Head of caudate nucleus (tissue), 42 donors: ENCODE measurements at places on chromosomes 11 and 22.

GRCh38 chr11:47552056-47552565 is 821 bp downstream of the CELF1 start:
- DNase-seq, result no peak

- no peak for DNase-seq
Observed at GRCh38 chr22:35328472-35328885, 28.8 kb downstream of the TOM1 start.

GRCh38 chr11:117229931-117230285 is 2.0 kb downstream of the PCSK7 start:
- no peak for DNase-seq

DNA sequence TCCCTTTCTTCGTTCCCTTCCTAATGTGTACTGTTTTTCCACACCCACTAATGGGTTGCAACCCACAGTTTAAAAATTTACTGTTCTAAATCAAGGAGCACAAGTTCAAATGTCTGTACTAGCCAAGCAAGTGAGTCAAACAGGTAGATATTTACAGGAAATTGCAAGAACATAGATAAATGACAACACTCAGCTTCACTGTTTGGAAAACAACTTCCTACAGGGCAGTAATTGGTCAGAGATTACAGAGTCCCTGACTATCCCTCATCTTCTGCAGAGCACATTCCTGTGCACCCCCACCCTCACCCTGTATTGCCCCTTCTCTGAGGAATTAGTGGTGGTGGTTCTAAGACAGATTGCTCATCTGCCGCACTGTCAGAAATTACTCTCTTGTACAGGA is 1.9 kb downstream of the SERPING1 start:
- DNase-seq, result no peak

GRCh38 chr11:38153985-38154384 is 1555.9 kb upstream of the RAG2 start:
- no peak for DNase-seq

- no peak for DNase-seq
Observed at GRCh38 chr11:93169950-93170561, 27.7 kb downstream of the SLC36A4 start.

DNA sequence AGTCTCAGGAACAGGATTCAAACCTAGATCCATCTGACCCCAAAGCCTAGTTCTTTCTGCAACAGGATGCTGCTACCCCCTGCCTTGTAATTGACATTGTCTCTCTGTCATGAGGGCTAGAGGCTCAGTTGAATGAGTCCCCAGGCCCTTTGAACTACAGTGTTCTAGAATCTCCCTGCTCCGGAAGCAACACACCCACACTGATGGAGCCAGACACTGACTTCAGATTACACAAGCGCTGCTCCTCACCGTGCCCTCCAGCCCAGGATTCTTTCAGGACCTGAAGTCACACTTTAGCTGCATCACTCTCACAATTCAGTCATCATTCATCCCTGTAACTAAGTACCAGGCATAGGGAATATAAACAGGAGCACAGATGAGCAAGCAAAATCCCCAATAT is 69.6 kb downstream of the RAB30 start:
- no peak for DNase-seq

GRCh38 chr22:24834845-24835570 is 29.0 kb downstream of the SGSM1 start:
- DNase-seq, result peak; percentile 64

GRCh38 chr22:32511274-32511673 is 36.7 kb downstream of the FBXO7 start:
- DNase-seq, result no peak

GRCh38 chr11:82867495-82868082 is 32.6 kb downstream of the PRCP start:
- peak; percentile 81 for DNase-seq

- DNase-seq, result no peak
Observed at GRCh38 chr11:5564259-5565019, 16.1 kb upstream of the OR52H1 start.

- no peak for DNase-seq
Observed at GRCh38 chr11:127105593-127106541, 105.3 kb upstream of the KIRREL3 start.

- DNase-seq, result no peak
Observed at GRCh38 chr11:27319072-27319471, 43.9 kb downstream of the CCDC34 start.

GRCh38 chr22:50399751-50400331 is 56.7 kb downstream of the PPP6R2 start:
- DNase-seq, result peak; percentile 55

DNA sequence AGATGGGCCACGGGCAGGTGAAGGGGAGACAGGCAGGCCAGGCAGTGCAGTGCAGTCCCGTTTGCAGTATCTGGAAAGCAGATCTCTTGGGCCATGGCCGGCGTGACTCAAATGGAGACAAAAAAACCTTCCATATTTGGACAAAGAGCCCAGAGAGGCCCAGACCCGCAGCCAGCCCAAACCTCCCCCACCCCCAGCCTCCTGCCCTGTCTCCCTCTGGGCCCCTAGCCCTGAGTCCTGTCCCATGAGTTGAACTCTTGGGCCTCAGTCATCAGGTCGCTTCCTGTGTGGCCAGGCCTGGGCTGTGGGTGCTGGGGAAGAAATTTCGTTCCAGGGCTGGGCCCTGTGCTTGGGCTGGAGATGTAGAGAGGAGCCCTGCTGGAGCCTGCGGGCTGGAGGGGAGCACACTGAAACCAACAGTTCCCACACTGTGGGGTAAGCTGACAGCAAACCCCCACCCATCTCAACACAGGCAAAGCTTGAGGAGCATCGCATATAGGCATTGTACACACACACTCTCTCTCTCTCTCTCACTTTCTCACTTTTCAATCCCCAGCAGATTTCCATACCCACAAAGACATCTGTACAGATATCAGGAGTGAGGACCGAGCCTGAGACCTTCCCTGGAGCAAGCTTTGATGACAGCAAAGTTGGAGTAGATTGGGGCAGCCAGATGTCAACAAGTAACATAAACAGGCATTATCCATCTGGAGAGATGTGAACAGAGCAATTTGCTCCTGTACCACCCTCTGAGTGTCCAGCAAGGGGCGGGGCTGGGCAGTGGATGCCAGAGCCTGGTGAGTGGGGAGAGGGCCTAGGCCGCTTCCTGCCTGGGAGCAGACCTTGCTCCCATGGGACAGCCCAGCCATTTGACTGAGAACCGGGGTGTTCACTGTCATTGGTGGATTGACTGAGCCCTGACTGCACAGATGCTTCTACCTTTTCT is 17.2 kb downstream of the ARHGEF17 start:
- DNase-seq, result no peak

DNA sequence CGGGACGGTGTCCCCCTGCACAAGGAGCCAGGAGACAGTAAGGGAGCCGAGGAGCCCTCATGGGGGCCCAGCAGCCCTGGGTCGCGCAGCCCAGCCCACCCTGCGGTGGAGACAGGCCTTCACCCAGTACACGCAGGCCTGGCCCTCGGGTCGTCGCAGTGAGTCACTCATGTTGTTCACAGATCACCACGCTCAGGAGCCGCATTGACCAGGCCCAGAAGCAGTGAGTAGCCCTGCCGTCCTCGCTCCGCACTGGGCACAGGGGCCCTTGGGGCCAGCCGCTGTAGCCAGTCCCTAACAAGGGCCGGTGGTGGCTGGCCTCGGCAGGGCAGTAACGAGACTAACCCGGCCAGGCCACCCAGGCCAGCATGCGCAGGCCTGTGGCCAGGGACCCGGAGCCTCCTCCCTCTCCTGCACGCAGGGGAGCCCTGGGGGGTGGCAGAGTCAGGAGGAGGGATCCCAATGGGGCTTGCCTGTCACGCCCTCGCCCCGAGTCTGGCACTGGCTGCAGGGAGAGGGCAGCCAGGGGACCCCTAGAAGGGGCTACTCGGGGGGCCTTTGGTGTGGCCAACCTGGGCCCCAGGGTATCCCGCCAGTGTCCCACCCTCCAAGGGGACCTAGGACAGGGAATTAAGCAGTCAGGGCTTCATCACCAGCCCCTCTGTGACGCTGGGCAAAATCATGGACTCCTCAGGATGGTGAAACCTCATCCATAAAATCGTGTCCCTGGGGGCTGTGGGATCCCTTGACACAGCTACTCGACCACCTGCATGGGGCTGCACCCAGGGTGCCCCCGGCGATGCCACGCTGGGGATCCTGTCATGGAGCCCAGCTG is 10.1 kb upstream of the MRPL23 start:
- DNase-seq, result no peak

DNA sequence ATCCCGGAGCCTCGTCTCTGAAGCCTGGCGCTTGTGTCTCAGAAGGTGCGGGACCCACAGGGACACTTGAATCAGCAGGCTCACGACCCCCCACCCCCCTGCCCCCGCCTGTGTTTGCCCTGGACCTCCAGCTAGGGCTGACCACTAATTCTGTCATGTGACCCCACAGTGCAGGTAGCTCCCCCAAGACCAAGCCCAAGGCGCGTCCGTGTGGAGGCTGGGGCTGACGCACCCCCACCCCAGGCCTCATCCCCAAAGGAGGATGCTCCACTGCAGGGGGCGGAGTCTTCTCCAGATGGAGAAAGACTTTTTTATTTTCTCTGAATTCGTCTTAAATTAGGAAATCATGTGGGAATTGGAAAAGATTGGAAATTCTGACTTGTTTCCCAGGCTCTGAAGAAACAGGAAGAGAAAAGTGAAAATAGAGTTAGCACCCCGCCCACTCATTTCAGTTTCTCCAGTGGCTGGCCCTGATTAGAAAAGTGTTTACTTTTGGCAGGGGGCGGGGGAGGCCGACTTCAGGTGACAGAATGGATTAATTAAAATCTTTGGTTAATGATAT is 1.0 kb upstream of the RELA start:
- peak; percentile 69 for DNase-seq

GRCh38 chr11:104999721-105000120 is 23.2 kb downstream of the CASP5 start:
- DNase-seq, result no peak

DNA sequence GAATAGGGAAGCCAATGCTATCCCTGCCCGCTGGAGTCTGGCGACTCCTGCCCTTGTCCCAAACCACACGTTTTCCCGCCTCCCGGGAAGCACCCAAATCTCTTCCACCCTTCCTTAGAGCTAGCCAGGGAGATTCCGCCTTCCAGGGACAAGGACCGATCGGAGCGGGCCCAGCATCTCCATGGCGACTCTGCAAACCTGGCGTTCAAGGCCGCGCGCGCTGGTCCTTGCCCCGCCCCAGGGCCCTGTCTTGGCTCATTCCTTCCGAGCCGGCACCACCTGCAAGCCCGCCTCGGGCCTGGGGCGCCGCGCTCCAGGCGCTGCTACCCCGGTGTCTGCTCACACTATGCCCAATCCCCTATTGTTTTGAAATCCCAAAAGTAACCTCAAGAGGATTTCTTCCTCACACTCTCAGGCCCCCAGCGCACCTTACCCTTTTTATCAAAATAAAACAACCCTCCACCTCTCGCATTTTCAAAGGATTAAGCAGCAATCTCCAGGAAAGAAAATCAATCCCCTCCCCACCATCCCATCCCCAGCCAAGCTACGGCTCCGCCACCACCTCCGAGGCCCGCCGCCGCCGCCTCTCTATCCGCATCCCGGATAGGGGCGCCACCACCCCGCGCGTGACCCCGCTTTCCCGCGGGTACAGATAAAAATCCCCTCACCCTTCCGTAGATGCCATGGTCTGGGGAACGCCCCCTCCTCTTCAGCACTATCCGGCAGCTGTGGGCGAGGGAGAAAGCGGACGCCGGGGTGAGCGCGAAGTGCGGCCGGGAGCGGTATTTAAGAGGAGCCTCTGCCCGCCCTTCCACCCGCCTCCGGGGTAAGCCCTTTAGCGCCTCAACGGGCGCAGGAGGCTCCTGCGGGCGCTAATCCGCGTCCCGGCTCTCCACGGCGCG is 825 bp downstream of the SLC1A2 start:
- DNase-seq, result peak; percentile 33

DNA sequence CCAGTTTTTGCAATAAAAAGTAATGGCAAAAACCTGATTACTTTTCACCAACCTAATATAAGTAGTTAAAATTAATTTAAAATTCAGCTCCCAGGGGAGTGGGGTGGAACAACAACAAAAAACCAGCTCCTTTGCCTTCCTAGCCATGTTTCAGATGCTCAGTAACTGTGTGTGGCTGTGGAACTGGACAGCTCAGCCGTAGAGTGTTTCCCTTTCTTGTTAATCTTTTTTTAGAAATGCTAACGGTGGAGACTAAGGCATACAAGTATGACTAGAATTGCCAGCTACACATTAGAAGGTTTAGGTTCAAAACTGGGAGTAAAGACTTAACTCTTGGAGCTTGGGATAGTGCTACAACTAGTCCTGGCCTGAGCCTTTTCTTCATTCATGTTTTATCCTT is 45.0 kb downstream of the PPP6R3 start:
- DNase-seq, result no peak

GRCh38 chr22:37233751-37234631 is 10.1 kb downstream of the RAC2 start:
- no peak for DNase-seq

GRCh38 chr11:79471071-79471844 is 30.4 kb upstream of the TENM4 start:
- DNase-seq, result no peak

DNA sequence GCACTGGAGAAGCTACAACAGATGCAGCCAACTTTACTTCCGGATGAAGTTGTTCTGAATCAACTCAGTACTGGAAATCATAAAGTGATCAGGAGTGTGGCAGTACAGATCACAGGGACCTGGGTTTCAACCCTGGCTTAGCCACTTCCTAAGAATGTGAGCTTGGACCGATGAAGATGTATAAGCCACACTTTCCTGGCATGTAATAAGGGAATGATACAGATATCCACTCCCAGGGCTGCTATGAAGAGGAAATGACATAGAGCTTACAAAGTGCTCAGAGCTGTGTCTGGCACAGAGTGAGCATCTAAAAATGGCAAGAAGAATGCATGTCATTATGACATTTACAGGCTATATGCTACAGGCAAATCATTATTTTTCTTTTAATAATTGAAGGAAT is 378.7 kb downstream of the NTM start:
- no peak for DNase-seq

DNA sequence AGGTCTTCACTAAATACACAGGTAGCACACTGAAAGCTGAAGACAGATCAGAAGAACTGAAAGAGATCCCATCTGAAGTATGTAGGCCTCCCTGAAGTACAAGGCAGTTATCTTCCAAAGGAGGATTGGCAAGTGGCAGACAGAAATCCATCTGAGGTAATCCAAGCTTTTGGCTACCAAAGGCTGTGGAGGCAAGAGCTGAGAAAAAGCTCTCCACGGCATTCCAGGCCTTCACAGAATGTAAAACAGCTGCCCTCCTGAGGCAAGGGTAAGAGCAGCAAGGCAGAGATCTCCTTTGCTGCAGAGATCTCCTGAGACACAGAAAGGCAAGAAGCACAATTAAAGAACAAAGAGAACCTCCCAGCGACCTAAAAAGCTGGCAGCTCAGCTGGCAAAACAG is 19.1 kb downstream of the PIK3C2A start:
- no peak for DNase-seq

DNA sequence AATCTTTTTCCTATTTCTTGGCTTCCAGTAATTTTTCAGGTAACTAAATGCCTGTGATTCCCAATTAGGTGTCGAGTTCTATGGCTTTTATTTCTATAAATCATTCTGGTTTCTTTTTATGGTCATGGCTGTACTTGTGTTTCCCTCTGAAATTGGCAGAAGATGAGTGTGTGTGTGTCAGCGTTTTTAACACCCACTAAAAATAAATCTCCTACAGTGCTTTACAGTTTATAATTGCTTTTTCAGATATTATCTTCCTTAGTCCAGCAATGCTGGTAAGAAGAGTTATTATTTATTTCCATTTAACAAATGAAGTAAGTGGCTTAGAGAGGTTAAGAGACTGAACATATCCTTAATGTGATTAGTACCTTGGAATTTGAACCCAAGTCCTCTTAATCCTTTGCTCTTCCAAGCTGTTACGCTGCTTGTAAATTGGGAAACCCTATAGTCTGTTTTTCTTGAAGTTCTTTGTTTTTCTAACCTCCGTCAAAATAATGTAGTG is 125.2 kb downstream of the TEAD1 start:
- no peak for DNase-seq

- DNase-seq, result no peak
Observed at GRCh38 chr11:41281131-41281742, 178.2 kb downstream of the LRRC4C start.
